ENCODE measurements at places on chromosomes 5 and 9.

DNA sequence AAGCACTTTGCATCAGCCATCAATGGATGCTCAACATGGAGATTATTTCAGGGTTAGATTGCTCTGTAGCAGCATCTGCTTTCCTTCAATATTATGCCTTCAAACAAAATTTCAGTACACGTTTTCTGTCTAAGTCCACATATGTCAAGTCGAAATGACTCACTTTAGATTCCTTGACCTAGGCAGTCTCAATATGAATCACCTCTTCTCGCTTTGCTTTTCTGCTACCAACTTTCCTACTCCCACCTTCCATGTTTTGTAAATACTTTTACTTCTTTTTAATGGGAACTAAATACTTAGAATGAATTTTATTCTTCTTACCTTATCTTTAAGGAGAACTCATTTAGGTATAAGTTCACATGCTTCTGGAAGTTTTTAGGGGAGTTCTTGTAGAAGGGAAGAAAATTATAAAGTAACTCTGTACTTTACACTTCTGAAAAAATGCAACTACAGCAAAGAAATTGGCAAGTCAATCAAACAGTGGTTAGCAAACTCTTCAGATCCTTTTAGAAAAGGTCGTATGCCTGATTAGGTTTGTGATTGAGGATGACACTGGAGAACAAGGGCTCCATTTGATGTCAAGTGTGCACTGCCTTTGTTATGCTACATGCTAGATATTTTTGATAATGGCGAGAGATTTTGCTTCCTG is 478.5 kb upstream of the SMARCA2 start:
- DNase-seq = no peak

GRCh38 chr9:1880038-1880565 is 135.0 kb upstream of the SMARCA2 start:
- no peak for DNase-seq

DNA sequence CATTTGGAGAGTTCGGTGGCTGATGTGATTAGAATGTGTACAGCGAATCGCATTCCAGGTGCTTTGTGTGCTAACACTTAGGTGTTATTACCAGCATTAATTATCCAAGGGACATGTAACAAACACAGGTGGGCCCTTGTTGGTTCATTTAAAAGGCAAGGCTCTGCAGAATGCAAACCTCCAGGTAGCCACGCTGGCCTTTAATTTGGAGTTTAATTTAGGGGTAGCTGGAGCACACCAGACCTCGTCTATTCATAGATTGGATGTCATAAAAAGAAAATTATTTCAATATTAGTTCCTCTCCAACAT is 191.1 kb downstream of the MAT2B start:
- no peak for DNase-seq

DNA sequence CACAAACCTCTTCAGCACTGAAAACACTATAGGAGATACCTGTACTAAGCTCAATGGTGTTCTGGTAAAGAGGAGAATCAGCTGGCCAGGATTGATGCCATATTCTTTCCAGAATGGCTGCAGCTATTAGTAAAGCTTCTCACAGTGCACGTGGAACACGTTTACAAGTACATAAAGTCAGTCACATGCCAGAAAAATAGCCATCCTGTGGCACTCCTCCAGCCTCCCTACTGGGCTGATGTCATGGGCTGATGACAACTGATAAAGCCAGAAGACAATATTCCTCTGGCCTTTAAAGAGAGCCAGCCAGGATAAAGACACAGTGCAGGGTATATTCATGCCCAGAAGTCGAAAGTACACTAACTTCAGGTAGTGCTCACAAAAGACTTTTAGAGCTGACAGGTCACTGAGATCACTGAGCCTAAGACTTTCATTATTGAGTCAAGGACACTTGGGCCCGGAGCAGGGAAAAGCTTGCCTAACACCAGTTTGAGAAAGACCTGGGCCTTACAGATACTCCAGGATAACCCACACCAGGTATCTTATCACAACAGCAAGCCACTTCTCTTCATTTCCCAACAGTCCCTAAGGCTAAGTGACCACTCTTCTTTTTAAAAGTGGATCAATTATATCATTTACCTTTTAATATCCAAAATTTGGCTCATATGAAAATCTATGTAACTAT is 29.4 kb downstream of the ABITRAM start:
- no peak for DNase-seq

- DNase-seq = no peak
Measured at GRCh38 chr9:131423171-131423581, 29.3 kb downstream of the PRRC2B start.

- no peak for DNase-seq
Measured at GRCh38 chr5:80243567-80243966, 12.3 kb downstream of the SERINC5 start.

GRCh38 chr5:165805756-165806155 is 2300.3 kb downstream of the MAT2B start:
- DNase-seq = no peak

All from GM12892 (cell line).